KG1 (cell line): ENCODE measurements at places on chromosomes 1 and 21.

DNA sequence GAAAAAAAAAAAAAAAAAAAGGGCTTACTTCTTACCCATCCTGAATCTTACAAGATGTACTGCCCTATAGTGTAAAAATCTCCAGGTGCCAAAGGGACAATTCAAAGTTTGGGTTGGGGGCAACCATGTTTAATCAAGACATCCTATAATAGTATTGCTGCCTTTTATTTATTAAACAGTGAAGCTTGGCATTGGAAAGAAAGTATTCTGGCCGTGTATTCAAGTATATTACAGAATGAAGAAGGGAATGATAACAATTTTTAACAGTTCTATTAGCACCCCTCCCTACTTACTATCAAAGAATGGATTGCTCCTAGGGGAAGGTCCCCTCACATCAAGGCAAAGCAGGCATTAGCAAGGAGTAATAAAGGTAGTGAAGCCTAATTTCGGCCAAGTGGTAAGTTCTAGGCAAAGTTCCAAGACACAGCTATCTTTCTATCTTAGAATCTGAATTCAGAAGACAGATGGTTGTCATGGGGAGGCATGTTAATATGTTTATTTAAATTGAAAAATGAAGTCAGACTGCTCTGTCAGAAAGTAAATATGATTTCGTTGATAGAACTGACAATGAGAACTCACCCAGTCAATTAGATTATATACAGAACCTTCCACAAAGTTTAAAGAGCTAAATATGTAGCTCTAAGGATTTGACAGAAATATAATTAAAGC is 24.6 kb downstream of the ST7L start:
- DNase-seq, result no peak

GRCh38 chr1:209723756-209724693 is 19.4 kb downstream of the HSD11B1 start:
- no peak for DNase-seq

GRCh38 chr1:68542586-68542985 is 45.7 kb upstream of the DEPDC1 start:
- no peak for DNase-seq

DNA sequence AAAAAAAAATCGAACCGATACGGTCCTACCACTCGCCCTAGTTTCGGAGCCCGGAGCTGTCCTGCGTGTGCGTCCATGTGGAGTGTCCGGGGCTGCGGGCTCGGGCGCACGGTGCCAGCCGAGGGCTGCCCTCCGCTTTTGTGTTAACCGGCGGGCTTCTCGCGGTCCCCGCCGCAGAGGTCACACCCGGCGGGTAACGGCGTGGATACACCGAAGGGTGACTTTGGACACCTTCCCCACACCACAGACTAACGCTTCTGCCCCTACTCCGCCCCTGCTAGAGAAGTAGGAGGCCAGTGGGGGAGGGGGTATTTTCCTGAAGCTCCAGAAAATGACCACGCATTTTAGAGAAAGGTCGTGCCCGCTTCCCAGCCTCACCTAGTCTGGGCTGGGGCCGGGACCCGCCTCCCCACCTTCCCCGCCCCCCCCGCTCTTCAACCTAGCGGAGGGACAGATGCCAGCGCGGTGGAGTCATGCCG is 609 bp upstream of the ATF3 start:
- no peak for DNase-seq

DNA sequence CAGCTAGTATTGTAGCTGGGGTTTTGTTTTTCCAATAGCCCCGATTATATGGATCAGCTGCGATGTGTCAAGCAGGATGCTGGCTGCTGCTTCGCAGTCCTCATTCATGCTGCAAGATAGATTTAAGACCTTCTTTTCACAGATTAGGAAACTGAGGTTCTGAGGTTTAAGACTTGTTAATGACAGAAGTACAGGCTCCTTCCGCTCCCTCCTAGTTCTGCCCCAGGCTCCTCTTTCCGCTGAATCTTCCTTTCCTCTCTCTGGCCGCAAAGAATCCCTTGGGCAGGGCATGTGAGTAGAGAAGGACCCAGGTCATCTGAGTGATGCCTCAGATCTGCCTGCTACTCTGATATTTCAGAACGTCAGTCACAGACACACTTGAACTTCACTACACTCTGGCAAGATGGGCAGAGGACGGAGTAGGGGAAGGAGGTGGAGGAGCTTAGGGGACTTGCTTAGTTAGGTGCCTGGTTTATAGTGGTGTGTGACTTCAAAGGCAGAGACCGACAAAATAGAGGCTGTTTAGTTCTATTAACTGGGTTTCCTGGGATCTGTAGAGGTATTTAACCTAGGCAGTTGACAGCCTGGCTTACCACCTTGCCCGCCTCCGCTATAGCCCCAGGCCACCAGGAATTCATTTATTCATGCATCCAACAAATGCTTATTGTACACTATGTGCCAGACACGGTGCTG is 4.2 kb downstream of the IGSF21 start:
- DNase-seq, result no peak

DNA sequence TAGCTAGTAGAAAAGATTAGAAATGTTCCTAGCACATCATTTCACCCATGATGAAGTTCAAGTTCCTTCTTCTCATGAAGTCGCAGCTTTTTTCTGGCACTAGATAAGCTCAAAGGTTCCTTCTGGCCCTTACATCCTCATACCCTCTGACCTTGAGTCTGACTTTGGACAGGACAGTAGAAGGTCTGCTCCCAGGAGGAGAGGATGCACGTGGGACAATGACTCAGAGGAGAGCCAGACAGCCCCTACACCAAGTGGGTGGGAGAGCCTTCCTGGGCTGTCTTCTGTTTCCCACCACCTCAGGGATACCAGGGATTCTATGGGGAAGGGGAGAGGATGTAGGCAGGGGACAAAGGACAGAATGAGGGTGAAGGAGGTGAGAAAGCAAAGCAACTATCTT is 86.0 kb downstream of the HHIPL2 start:
- DNase-seq, result no peak

GRCh38 chr1:169849346-169850022 is 44.2 kb downstream of the SCYL3 start:
- no peak for DNase-seq

- DNase-seq, result no peak
Observed at GRCh38 chr1:2438038-2438437, 25.7 kb upstream of the PEX10 start.

- DNase-seq, result no peak
Observed at GRCh38 chr1:26138974-26139558, 19.8 kb upstream of the FAM110D start.

- peak; percentile 13 for DNase-seq
Observed at GRCh38 chr21:18041012-18041411, 203.6 kb upstream of the CHODL start.

DNA sequence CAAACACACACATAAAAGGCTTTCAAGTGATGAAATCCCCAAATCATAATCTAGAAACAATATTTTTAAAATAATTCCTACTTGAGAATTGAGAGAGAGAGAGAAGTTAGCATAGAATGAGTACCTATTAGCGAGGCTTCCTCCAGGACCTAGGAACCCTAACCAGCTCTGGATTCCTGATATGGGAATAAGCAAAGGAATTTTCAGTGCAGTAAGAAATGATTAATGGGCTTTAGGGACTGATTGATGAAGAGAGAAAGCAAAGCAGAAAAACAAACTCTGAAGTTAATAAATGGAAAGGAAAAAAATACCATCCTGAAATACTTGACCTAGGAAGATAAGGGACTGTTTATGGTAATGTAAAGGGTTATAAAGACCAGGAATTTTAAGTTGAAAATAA is 60.6 kb downstream of the WARS2 start:
- DNase-seq, result no peak
